Lower lobe of right lung (tissue), 2 donors: ENCODE measurements at places on chromosomes 12 and 14.

DNA sequence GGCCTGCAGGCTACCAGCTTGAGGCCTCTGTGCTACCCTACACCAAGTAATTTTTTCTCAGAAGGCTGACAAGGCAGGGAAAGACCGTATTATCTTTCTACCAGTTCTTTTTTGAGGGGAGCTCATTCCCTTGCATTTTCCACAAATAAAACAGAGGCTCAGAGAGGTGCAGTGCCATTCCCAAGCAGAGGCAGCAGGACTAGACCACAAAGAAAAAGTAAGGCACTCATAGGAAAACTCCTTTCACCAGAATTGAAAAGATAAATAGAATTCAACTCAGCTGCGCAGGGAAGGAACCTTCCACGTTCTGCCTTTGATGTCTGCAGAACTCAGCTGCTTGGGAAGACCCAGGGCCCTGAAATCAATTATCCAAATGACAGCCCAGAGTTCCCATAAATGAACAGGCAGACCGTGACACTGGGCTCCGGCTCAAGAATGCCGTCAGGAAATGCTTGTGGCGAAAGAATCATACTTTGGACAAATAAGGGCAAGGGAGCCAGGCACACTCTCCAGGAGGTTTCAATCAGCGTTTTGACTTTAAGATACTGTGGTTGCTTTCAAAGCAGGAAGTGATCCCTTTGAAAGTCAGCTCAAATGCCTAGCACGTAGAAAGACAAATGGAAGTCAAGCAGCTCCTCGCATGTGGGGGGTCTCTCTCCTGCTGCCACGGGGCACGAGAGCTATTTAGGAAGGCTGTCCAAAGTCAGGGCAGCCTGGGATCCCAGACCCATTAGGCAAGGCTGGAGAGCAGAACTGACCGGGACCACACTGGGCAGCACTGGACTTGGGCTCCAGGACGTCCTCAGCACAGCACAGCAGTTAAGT lies 14.0 kb downstream of the KCTD10 start:
- peak overlapping the region; percentile 94 for H3K27ac ChIP-seq
- H3K4me1 ChIP-seq: peaks cover 100% of the 10 kb centered on the region
- peak; percentile 78 for DNase-seq
- H3K27me3 ChIP-seq: no peaks in the 10 kb centered on the region

- peaks cover 20% of the 10 kb centered on the region for H3K4me1 ChIP-seq
- no peaks in the 10 kb centered on the region for H3K36me3 ChIP-seq
- H3K27me3 ChIP-seq: no peaks in the 10 kb centered on the region
- DNase-seq: peak; percentile 70
These were observed 23.8 kb upstream of the LRTM2 start for GRCh38 chr12:1796515-1797010.

DNA sequence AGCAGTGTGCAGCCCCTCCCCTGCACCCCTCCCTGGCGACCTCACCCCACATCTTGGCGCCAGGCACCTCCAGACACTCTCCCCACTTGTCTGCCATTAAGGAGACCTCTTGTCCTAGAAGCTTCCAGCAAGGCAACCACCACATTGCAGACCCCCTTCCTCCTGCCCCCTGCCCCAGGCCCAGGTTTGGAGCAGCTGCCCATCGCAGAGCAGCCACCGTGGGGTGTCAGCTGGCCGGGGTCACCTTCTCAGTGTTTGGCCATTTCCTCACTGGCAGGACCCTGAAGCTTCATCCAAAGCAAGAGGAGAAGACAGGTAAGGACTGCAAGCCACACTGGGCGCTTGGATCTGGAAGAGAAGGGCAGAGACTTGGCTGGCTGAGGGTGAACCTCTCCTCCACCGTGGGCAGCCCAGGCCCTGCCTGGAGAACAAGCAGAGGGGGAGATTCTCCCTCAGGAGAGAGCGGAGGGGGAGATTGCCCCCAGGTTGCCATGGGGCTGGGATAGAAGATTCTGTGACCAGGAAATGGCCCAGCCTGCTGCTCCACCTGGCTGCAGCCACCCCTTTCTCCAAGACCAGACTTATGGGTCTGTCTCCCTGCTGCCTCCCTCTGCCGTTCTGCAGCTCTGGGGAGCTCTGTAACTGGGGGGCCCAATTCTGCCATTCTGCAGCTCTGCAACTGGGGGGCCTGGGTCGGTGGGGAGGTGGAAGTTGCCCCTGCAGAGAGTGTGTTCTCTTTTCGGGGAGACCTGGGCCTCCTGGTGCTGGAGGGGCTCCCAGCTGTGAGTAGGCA lies 72.9 kb upstream of the C14orf180 start:
- H3K4me1 ChIP-seq: no peaks in the 10 kb centered on the region
- H3K36me3 ChIP-seq: no peaks in the 10 kb centered on the region
- no peak for DNase-seq
- H3K27me3 ChIP-seq: peaks cover 16% of the 10 kb centered on the region
- H3K27ac ChIP-seq: no peak overlapping the region
- no peak overlapping the region for H3K4me3 ChIP-seq

DNA sequence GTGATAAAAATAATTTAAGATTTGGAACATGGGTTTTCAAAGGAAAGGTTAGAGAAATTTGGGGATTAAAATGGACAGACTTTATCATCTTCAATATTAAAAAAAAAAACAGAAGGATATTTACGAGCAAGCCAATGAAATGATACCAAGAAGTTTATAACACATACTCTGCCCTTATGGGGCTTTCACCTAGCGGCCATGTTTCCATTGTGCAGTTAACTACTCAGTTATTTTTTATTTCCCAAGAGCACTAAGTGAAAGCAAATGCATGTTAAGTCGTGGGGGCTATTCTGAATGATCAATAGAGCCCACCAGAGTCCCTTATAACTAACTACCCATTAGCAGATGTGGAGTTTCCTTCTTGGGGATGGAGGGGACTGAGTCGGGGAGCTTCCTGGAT lies 53.9 kb downstream of the ETV6 start:
- H3K27me3 ChIP-seq: no peaks in the 10 kb centered on the region
- DNase-seq: no peak
- H3K27ac ChIP-seq: no peak overlapping the region
- no peak overlapping the region for H3K4me3 ChIP-seq
- peaks cover 51% of the 10 kb centered on the region for H3K4me1 ChIP-seq
- H3K36me3 ChIP-seq: no peaks in the 10 kb centered on the region

GRCh38 chr14:22549981-22550673 lies 38.9 kb downstream of the DAD1 start:
- H3K27me3 ChIP-seq: no peaks in the 10 kb centered on the region
- no peaks in the 10 kb centered on the region for H3K36me3 ChIP-seq
- DNase-seq: no peak
- H3K4me1 ChIP-seq: peaks cover 39% of the 10 kb centered on the region
- H3K27ac ChIP-seq: no peak overlapping the region
